ENCODE measurements at places on chromosomes 1 and 21.
A peak's percentile ranks its signal among the peaks of the same experiment; 100 is the strongest.

GRCh38 chr1:205263580-205264190 lies 35.9 kb downstream of the TMCC2 start:
- DNase-seq: no peak

GRCh38 chr1:221392453-221392852 lies 349.4 kb downstream of the DUSP10 start:
- DNase-seq: no peak

DNA sequence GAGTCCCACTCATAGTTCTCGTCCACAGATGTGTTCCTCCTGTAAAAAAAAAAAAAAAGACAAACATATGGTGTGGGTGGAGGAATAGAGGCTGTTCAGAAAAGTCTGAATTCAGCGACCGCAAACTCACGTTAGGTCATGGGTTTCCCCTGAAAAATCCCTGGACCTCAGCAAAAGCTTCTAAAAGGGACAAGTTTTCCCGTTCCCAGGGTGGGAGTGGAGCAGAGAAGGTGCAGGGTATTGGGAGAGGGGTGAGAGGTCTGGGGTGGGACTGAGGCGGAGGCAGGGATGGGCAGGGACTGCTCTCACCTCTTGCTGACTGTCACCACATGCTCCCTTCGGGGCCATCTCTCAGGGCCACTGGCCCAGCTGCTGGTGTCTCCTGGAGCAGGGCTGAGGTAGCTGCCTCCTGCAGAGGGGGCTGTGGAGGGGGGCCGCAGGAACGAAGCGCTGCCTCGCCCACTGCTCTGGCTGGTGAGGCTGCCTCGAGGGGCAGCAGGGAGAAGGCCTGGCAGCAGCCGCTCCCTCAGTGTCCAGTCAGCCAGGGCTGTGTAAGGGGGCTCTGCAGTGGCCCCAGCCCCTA lies 2.6 kb upstream of the TAGLN2 start:
- no peak for DNase-seq

DNA sequence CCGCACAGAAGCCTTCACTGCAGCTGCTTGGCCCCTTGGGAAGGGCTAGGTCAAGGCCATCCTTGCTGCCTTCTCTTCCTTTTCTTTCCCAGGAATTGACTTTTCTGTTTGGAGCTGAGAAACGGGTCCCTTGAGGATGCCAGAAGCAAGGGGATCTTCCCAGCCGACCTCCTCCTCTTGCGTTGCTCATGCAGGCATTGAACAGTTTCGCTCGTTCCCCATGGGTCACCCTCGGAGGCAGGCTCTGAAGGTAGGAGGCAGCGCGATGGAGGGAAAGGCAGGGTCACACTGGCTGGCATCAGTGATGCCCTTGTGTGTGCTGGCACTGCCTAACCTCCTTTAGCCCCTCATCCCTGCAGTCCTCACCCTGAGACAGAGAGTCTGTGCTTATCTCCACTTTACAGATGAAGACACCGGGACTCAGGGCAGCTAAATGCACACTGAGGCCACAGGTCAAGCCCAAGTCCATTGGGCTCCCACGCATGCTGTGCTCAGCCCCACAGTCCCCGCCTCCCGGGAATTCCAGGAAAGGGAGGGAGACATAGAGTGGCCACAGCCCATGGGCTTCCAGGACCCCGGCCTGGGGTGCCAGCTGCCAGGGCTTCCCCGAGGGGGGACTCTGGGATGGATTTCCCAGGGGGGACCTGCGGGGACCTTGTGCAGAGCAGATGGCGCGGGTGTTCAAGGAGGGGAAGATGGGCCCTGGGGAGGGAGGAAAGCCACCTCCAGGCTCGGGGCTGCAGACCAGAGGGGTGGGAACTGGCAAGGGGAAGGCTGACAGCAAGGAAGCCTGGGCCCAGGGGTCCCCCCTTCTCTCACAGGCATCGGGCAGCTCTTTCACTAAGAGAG lies 90.2 kb downstream of the SPSB1 start:
- no peak for DNase-seq

- no peak for DNase-seq
These were observed 122.4 kb downstream of the AKT3 start for GRCh38 chr1:243727503-243728203.

DNA sequence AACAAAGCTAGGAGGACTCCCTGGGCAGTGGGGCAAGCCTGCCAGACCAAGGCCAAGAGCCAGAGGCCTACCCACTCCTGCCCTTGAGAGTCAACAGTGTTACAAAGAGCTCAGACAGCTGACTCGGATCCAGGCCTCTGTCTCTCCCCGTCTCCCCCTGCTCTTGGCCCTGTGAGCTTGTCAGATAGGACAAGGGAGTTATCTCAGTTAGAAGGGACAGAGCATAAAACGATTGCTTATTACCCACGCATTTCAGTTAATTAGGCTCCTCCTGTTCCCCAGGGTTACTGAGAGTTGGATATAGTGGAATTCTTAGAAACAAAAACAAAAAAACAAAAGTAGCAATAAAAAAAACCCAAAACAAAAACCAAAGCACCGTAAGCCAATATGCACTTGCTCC lies 1.3 kb downstream of the SLC41A1 start:
- DNase-seq: no peak

GRCh38 chr1:229487181-229487580 lies 21.0 kb downstream of the NUP133 start:
- DNase-seq: no peak

GRCh38 chr1:89633800-89634625 lies 1.1 kb downstream of the LRRC8C start:
- DNase-seq: no peak

GRCh38 chr1:175600721-175601440 lies 142.5 kb downstream of the TNR start:
- DNase-seq: no peak

DNA sequence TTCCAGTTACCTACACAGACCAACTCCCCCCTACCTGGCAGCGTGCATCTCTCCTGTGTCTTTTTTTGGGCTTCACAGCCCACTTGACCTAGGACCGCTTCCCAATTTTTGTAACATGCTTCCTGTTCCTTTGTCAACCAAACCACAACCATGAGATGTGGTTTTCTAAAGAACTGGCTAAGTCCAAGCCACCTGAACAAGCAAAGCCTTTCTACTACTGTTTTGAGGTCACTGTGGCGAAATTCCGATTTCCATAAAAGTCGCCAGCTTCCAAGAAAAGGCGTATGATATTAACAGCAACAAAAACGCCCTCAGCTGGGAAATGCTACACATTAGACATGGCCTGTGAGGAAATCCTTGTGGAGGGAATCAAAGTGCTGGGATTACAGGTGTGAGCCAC lies 12.7 kb upstream of the AK2 start:
- no peak for DNase-seq

GRCh38 chr1:189971656-189972055 lies 506.0 kb downstream of the BRINP3 start:
- no peak for DNase-seq

GRCh38 chr1:243642936-243643335 lies 207.1 kb downstream of the AKT3 start:
- no peak for DNase-seq

DNA sequence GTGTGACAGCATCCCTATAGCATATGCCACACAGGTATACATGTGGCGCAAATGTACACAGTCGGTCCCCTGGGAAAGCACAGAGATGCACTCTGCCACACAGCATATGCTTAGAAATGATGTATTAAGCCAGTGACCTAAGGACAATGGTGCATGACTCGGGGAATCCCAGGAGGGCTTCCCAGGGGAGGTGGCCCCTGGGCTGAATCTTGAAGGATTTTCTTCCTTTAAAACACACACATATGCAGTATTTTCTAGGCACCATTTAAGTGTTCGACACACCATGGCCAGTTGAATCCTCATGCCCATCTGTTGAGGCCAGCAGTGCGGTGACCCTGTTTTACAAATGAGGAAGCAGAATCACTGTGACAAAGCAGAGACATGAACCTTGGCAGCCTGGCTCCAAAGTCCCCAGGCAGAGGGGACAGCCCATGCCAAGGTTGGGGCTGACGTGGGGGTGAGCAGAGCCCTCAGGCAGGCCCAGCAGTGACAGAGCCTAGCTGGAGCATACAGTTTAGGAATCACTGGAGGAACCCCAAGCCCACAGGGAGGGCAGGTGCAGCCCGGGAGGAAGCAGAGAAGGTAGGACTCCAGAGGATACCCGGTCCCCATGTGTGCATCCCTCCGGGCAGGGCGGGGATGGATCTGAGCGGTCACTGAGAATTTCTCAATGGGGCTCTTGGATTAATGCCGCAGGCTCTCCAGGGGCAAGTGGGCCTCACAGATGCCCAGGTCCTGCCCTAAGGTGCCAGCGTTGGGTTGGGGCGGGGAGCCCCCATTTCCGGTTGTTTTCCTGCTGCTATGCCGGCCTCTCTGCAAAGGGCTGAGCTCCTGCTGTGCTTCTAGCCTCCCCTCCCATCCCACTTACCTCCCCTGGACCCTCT lies 28.4 kb downstream of the WNT3A start:
- DNase-seq: no peak

DNA sequence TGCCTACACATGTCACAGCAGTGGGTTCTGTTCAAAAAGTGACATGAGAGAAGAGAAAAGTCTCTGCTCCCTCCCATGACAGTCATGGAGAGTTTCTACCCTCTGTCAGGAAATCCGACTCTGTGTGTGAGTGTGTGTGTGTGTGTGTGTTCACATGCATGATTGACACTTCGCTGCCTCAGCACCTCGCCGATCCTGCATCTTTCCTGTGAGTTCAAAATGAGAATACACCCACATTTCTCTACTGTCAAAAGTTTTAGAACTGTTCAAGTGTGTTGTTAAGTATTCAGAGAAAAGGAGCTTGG lies 46.2 kb upstream of the COX20 start:
- no peak for DNase-seq

- peak; percentile 67 for DNase-seq
These were observed 9.4 kb downstream of the TMEM53 start for GRCh38 chr1:44664730-44665370.

DNA sequence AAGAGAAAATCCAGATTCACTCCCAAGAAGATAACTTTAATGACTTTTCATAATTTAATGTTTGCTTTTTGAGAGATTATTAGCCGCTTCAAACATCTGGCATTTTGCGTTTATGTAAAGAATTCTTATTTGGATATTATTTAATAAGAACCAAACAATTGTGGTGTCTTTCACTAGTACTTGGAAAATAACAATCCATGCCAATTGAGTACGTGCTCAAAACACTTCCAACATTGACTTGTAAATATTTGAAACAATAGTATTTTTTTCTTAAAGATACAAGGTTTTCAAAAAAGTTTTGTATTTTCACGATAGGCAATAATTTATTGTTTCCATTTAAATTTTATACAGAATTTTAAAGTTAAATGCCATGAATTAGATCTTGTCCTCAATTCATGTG lies 498.7 kb downstream of the AMY1C start:
- DNase-seq: no peak

DNA sequence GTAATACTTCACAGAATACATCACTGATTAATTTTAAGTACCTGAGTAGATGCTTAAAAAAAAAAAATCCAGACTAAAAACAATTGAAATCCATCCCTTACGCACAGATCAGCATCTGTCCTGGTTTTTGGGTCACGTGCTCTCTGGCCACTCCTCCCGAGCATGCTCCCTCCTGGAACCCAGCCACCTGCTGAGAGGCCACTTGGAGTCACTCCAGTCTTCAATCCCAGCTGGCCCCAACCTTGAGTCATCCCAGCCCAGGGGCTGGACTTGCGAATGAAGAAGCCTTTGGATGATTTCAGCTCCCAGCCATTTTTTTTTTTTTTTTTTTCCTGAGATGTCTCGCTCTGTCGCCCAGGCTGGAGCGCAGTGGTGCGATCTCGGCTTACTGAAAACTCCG lies 8.9 kb downstream of the MAP1LC3C start:
- DNase-seq: no peak

DNA sequence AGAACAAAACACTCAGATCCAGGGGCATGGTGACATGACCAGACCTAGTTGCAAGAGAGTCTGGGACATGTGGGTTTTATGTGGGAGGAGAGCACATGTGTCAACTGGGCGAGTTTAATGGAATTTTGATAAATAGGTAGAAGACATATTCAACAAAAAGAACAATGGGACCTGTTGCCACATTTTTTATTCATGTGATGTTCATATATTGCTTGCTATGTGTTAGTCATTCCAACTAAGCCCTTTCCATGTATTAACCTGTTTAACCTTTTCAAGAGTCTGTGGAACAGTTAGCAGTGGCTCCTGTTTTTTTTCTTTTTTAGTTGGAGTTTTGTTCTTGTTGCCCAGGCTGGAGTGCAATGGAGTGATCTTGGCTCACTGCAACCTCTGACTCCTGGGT lies 30.1 kb upstream of the CSF3R start:
- DNase-seq: no peak

DNA sequence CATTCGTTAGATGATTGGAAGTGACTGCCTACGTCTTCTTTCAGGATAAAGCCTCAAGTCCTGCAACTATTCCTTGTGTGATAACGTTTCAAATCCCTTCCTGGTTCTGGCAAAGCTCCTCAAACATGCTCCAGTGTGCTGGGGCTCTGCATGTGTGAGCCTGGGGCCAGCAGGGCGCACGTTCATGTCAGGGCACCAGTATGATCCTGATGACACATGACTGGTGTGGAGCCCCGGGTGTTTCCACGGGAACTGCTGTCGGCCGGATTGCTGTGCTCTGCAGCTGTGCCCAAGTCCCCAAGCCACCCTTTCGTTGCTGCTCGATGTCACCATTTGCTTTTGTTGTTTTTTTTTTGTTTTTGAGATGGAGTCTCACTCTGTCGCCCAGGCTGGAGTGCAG lies 21.3 kb downstream of the KRTAP10-1 start:
- no peak for DNase-seq

- DNase-seq: no peak
These were observed 173.9 kb downstream of the DUSP10 start for GRCh38 chr1:221567859-221568507.

DNA sequence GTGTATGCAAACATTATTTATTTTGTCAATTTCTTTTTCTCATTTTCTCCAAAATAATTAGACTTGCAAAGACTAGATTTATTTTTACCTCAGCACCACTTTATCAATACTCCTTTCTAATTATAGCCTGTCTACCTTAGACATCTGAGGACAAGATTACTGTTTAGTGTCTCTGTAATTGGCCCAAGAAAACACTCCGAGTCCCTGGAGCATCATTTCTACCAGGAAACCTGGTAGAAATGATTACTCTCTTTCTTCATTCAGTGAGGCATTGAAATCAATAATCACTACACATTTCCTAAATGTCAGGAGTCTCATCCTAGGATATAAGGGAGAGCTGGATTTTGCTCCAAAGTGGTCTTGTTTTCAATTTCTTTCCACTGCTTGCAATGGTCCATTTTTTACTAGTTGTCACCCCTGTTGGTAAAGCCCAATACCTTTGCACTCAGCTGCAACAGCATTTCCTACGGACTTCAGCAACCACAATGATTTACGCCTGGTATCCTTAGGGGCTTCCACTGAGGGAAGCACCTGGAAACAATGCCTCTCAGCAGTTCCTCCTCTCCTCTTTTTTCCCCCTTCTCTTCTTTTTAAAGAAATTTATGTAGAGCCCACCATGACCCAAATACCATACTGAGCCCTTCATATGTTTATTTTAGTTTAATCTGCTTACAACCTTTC lies 64.6 kb downstream of the GRIK1 start:
- no peak for DNase-seq

Measured in activated CD8-positive, alpha-beta memory T cell treated with anti-CD3 and anti-CD28 coated beads for 24 hours (primary cell).